Panc1 (cell line): ENCODE measurements at places on chromosomes 6 and 20.
A peak's percentile ranks its signal among the peaks of the same experiment; 100 is the strongest.

DNA sequence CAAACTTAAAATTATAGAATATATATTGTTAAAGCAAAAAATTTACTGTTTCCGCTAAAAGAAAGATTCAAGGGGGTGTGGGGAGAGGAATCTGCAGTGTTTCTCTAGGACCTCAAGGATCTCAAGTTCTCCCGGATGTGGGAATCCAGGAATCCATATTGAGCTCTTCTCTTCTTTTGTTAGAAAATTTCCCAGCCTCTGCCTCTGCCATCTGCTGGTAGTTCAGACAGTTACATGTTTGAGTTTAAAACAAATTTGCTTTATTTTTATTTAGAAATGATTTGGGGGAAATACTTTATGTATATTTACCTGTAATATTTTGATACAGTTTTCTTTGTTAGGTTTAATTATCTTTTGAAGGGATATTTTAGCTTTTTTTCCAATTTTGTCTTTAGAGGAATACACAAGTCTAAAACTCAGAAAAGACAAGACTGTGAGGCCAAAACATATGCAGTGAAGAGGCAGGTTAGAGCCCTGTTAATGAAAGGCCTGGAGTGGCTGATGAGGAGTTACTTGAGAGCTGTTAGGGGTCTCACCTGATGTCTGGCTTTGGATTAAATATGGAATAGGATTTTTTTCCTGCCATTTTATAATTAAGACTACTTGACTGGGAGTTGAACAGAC lies 268.8 kb downstream of the ARID1B start:
- DNase-seq, result no peak

DNA sequence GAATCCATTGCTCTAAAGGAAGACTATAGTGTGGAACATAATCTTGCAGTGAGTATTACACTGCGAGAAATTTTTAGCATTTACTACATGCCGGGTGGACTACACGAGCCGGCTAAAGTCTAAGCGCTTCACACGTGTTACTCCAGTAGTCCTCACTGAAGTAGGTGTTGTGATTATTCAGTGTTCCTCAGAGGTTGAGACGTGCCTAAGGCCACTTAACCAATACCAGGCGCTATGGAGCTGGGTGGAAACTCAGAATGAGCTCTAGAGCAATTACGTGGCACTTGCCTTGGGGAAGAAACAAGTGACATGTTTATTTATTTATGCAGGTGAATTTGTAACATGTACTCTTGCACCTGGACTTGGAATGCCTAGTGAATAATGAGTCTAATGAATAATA lies 46.4 kb downstream of the SASH1 start:
- DNase-seq, result no peak

- no peak for DNase-seq
These were observed 13.8 kb upstream of the PCK1 start for GRCh38 chr20:57546956-57547649.

DNA sequence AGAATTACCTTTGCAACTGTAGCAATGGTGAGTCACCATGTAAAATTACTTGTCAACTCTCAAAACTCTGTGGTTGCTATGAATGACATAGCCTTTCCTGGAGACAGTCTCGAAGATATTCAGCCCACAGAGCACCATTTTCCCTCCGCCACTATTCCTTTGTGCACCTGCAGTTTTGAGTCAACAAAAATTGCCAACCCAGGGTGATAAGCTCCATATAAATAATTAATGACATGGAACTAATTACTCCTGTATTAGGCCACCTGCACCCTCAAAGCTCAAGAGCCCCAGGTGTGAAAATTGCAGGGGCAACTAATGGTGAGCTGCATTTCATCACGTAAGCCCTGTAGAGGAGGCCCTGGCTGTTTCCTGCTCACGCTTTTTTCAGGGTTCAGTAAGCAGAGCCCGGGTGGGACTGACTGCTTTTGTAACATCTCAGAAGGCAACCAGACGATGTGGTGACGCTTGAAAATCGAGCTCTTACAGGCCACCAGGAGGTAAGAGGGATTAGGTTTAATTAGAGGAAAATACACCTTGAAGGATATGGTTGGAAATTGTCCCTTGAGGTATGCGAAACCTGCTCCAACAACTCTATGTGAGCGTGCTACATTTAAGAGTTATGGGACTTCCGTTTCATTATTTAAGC lies 70.8 kb downstream of the BMP2 start:
- no peak for DNase-seq

DNA sequence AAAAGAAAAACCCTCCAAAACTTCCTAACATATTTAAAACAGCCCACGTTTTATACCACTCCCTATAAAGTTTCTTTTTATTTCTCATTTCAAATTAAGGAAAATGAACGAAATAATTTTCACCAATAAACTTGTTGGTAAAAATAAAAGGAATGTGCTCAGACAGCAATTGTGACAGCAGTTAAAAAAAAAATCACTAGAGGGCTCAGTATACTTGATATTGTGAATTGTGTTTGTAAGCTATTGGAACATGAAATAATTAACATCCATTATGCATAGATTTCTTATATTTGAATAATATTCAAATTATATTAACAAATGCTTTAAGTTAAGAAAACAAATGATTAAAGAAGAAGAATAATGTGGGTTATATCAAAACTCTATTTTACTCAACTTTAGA lies 105.5 kb downstream of the ASCC3 start:
- no peak for DNase-seq

DNA sequence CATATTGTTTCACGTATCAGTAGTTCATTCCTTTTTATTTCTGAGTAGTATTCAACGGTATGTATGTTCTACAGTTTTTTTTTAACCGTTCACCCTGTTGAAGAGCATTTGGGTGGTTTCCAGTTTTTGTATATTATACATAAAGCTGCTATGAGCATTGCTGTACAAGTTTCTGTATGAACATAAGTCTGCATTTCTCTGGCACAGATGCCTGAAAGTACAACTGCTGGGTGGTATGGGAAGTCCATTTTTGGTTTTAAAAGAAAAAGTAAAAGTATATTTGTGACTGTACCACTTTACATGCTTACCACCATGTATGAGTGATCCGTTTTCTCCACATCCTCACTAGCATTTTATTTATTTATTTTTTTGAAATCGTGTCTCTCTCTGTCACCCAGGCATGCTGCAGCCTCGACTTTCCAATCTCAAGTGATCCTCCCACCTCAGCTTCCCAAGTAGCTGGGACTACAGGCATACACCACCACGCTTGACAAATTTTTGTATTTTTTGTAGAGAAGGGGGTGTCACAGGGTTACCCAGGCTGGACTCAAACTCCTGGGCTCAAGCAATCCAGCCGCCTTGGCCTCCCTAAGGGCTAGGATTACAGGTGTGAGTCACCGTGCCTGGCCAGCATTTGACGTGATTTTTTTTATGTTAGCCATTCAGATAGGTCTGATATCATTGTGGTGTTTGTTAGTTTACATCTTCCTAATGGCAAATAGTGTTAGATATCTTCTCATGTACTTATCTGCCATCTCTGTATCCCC lies 11.0 kb upstream of the SIM1 start:
- no peak for DNase-seq

DNA sequence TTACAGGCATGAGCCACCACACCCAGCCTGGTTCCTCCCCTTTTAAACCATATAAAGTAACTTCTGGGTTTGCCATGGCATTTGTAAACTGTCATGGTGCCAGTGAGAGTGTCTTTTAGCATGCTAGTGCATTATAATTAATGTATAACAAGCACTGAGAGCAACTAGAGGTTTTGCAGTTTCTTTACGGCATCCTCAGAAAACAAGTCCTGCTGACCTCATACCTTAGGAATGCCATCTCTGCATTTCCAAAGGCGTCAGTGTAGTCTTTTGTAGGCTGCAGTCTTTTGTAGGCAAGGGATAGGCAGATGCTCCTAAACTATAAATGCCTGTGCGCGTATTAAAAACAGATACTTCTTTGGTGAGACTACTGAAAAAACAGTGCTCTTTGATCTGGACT lies 75.0 kb upstream of the EZR start:
- peak; percentile 59 for DNase-seq

DNA sequence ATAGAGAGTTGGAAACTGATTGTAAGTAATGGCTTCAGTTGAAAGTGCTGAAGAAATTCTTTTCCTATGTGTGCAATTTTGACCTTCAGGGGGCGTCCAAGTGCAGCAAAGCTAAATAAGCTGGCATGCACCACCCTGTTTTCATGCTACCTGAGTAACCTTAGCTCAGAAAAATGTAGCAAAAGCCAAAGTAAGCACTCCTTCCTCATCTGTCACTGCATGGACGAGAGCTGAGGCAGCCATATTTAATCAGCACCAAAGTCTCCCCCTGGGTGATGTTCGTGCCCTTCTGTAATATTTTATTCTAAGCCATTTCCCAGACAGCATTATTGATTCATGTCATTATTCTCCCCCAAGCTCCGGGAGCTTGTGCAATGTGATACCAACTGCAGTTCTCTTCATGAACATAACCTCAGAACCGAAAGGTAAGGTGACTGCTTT lies 123.1 kb downstream of the RPS12 start:
- no peak for DNase-seq

DNA sequence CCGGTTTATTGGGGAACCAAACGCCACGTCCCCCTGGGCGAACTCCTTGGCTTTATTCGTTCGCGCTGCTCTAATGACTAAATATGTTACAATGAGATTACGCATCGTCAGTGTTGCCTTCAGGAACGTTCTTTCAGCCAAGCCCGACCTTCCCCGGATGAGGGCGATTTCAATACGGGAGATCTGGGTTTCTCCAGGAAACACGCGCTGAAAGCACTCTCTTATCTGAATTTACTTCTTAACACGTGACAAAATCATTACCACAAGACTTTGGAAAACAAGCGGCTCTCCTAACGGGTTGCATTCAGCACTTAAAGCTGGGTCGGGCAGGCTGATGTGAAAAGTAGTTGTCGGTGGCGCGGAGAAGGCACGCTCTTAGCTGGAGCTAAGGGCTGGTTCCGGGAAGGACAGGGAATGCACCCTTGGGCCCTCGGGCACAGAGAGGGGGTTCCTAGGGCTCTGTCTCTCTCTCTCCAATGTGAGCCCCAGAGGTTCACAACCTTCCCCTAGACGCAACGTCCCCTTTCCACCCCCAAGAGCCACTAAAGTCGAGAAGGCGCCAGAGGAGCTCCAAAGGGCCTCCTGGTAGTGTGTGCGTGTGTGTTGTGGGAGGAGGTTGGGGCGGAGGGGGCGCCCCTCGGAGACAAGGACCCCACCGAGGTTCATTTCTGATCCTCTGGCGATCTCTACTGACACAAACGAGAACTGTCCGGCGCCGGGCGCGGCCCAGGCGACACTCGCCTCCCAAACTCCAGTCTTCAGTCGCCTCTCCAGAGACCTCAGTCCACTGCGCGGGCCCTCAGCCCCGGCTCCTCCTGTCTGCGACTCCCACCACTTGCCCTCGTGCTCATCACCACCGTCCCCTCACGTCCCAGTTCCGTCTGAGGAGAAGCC lies 7.1 kb upstream of the NKX2-2 start:
- no peak for DNase-seq

- no peak for DNase-seq
These were observed 23.5 kb downstream of the RUNX2 start for GRCh38 chr6:45351667-45352066.

- no peak for DNase-seq
These were observed 17.2 kb downstream of the CTNNBL1 start for GRCh38 chr20:37711001-37711400.

GRCh38 chr6:43826730-43827129 lies 56.7 kb downstream of the VEGFA start:
- DNase-seq, result no peak

- DNase-seq, result no peak
These were observed 11.2 kb upstream of the TTK start for GRCh38 chr6:79993012-79993910.

DNA sequence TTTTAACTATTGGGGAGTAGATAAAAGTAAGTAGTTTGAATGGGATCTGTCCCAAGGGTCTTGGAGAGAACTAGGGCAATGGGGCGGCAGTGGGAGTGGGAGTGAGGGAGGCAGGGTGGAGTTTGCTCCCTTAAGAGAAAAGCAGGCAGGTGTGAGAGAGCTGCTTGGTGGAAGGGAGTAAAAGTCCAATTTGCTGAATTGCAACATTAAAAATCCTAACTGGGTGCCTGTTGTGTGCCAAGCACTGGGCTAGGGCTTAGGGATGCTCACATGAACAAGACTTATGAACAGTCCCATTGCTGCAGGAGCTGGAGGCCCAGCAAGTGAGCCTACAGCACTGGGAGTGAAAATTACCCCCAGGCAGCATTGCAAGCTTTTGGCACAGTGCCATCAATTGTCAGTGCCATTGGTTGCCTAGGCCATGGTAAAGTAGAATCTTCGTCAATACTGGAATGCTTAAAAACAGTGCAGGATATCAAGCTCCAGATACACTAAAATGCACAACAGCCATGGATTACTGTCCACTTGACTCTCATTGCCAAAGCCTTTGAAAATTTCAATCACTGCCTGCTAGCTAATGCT lies 277.7 kb upstream of the JARID2 start:
- no peak for DNase-seq

GRCh38 chr6:65524232-65524631 lies 182.8 kb downstream of the EYS start:
- DNase-seq, result no peak

GRCh38 chr6:39441986-39442385 lies 119.5 kb upstream of the KCNK16 start:
- DNase-seq, result no peak

GRCh38 chr6:82277686-82278085 lies 30.1 kb upstream of the IBTK start:
- no peak for DNase-seq

- DNase-seq, result no peak
These were observed 121.6 kb upstream of the PMEPA1 start for GRCh38 chr20:57831326-57831992.
